Calu3 (cell line): ENCODE measurements at places on chromosomes 3 and 15. TPM values are rescaled to one million over a fixed set of nuclear protein-coding genes. Genes with fewer than 3 reads are reported as not detected.

GRCh38 chr3:58693940-58694850 is 27.6 kb upstream of the FAM3D start:
- H3K27me3 ChIP-seq = no peaks in the 10 kb centered on the region
- no peak overlapping the region for H3K4me3 ChIP-seq
- H3K4me1 ChIP-seq = no peaks in the 10 kb centered on the region
- H3K27ac ChIP-seq = no peak overlapping the region

DNA sequence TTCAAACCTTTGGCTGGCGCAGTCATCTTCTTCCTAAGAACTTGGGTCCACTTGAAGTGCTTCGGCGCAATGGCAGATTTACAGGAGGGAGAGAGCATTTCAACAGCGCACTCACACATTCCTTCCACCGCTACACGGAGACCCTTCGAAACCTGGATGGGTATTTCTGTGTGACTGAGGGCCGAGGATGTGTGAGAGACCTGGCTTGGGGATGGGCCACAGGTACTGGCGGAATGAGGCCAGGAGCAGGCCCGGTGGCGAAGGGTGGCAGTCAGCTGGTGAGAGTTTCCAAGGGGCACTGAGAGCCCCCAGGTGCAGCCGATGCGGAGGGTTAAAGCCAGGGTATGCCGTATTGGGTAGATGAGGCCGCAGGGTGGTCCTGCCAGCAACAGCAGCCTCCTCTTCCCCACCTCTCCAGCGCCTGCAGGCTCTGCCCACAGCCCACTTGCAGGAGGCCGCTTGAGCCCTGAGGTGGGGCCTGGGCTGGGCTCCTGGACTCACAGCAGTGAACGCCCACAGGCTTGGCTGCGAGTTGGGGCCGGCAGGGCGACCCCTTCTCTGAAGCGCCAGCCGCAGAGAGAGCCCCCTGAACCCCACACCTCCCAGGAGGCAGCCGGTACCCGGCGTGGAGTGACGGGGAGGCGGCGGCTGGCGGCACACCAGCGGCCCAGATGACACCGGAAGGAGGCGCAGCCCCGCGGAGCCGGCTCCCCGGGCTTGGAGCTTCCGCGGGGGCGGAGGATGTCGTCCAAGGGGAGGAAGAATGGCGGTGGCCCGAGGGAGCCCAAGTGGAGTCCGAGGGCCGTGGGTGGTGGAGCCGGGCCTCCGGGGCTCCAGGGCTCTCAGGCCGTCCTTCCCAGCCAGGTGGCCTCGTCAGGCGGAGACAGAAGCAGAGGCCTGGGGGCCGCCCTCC is 166.5 kb downstream of the NSMCE3 start:
- no peak overlapping the region for H3K27ac ChIP-seq
- no peak overlapping the region for H3K4me3 ChIP-seq
- H3K27me3 ChIP-seq = no peaks in the 10 kb centered on the region
- no peak for DNase-seq

The NIPA2 gene
- 26.0 and 26.6 TPM in 2 replicates for total RNA-seq

The TMED3 gene
- 127 and 139 TPM in 2 replicates for total RNA-seq

The CILP gene
- total RNA-seq = 0.05 TPM in 1 of 2 replicates, not detected in the other

The MYL3 gene
- not detected in 2 replicates for total RNA-seq
